ENCODE measurements at places on chromosomes 4 and X. TPM values are rescaled to one million over a fixed set of nuclear protein-coding genes. Genes with fewer than 3 reads are reported as not detected.

PRPS2 gene
- 13.4 TPM for total RNA-seq

SPARCL1 gene
- total RNA-seq: 261 TPM

CPE gene
- total RNA-seq: 374 TPM

SCML2 gene
- total RNA-seq: 13.7 TPM

RPL10 gene
- 5,669 TPM for total RNA-seq

CFI gene
- 44.0 TPM for total RNA-seq

STOX2 gene
- total RNA-seq: 40.6 TPM

TLR2 gene
- total RNA-seq: 8.7 TPM

ALPK1 gene
- 13.1 TPM for total RNA-seq

RAB41 gene
- total RNA-seq: not detected

ADH6 gene
- not detected for total RNA-seq

DDIT4L gene
- 8.5 TPM for total RNA-seq

SPANXB1 gene
- not detected for total RNA-seq

SPON2 gene
- 69.1 TPM for total RNA-seq

SLC26A1 gene
- 0.49 TPM for total RNA-seq

MEPE gene
- total RNA-seq: not detected

F11 gene
- total RNA-seq: 0.44 TPM

VSIG1 gene
- total RNA-seq: 0.33 TPM

LAMTOR3 gene
- 113 TPM for total RNA-seq

CENPVL1 gene
- 0.71 TPM for total RNA-seq

SCFD2 gene
- 37.4 TPM for total RNA-seq

KCNIP4 gene
- total RNA-seq: 16.3 TPM

VEGFC gene
- total RNA-seq: 10.6 TPM

PPP2R2C gene
- 10.1 TPM for total RNA-seq

PLS3 gene
- 90.3 TPM for total RNA-seq

HMGN5 gene
- total RNA-seq: 8.7 TPM

TEX13B gene
- total RNA-seq: not detected

SMIM10L2A gene
- total RNA-seq: 6.0 TPM

TLR1 gene
- total RNA-seq: 9.6 TPM

All from camera-type eye (tissue), 1 donor.